ENCODE measurements at places on chromosomes 12 and 14. TPM values are rescaled to one million over a fixed set of nuclear protein-coding genes. Genes with fewer than 3 reads are reported as not detected.

Gene PTGR2
- 7.8 TPM for total RNA-seq

Gene GNB3
- 2.2 TPM for total RNA-seq

Gene P2RX2
- not detected for total RNA-seq

Gene ASIC1
- total RNA-seq: 6.6 TPM

Gene CCDC175
- not detected for total RNA-seq

Gene ETFBKMT
- 0.96 TPM for total RNA-seq

Gene TEX22
- total RNA-seq: 0.19 TPM

Gene B3GNT4
- 0.54 TPM for total RNA-seq

Gene GRIN2B
- 4.6 TPM for total RNA-seq

Gene B4GALNT1
- 53.0 TPM for total RNA-seq

Gene ZBTB39
- 5.1 TPM for total RNA-seq

Gene PTHLH
- total RNA-seq: 29.3 TPM

Gene CKB
- total RNA-seq: 97.7 TPM

Gene KRT80
- 58.1 TPM for total RNA-seq

Gene HSPA2
- total RNA-seq: 35.4 TPM

Gene RNASE3
- total RNA-seq: not detected

Gene TAS2R10
- not detected for total RNA-seq

Gene ASCL1
- not detected for total RNA-seq

Gene AQP2
- total RNA-seq: not detected

Gene CLMN
- total RNA-seq: 5.6 TPM

Gene FOXG1
- total RNA-seq: 0.14 TPM

Gene CLEC1A
- total RNA-seq: not detected

Gene SMIM10L1
- 8.6 TPM for total RNA-seq

Gene CPM
- total RNA-seq: 5.6 TPM

Gene ETFRF1
- total RNA-seq: 12.0 TPM

Gene BEGAIN
- total RNA-seq: 7.2 TPM

Gene RHEBL1
- total RNA-seq: 5.4 TPM

Gene CIROP
- not detected for total RNA-seq
